T-helper 1 cell (primary cell): ENCODE measurements at places on chromosomes 3 and 15.
A peak's percentile ranks its signal among the peaks of the same experiment; 100 is the strongest.

DNA sequence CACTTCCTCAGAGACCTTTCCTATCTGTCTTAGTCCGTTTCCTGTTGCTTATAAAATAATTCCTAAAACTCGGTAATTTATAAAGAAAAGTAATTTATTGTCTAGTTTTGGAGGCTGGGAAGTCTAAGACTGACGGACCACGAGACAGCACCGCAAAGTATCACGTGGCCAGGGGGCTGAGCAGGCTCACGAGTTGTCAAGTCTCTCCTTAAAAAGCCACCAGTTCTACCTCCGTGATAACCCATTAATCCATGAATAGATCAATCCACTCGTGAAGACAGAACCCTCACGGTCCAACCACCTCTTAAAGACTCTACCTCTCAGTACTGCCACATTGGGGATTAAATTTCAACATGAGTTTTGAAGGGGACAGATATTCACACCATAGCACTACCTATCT lies 821 bp downstream of the LINS1 start:
- DNase-seq, result peak; percentile 48

DNA sequence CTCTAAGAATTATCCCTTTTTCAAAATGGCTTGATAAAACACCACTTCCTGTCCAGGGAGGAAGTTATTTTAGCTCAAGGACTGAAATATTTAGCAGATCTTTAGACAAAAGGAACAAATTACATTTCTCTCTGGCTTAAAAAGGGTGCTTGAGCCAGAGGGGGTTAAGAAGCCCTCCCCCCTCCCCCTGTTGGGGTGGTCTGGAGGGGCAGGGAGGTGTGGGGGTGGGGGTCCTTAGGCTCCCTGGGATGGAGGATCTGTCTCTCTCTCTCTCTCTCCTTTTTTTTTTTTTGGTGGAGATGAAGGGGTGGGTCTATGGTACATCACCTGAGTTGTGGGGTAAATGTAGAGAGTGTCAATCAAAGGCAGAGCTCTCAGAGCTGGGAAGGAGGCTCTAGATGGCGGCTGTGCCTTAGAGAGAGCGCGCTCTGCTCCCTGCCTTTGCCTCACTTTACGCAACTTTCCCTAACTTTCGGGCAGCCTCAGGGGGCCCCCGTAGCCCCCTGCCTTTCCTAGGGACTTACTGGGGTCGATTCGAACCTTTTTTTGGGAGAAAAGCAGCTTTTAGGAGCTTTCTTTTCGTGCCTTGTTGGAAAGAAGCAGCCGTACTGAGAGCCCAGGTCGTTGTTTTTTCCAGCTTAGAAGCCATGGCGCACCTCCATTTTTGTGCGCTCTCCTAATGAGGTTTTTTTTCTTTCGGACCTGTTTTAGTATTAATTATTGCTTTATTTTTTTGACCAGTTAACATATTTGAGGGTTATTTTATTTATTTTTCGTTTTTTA lies at the start of gene CHD2:
CHD2 (plus strand) TSS at position 377 of the 783 bp plus-strand sequence. CDS start 914 bp downstream, outside the sequence.
- DNase-seq, result peak; percentile 48

- DNase-seq, result no peak
These were observed 7.7 kb upstream of the SCN10A start for GRCh38 chr3:38823722-38824121.

GRCh38 chr15:28106294-28107110 lies 7.4 kb upstream of the OCA2 start:
- DNase-seq, result no peak

DNA sequence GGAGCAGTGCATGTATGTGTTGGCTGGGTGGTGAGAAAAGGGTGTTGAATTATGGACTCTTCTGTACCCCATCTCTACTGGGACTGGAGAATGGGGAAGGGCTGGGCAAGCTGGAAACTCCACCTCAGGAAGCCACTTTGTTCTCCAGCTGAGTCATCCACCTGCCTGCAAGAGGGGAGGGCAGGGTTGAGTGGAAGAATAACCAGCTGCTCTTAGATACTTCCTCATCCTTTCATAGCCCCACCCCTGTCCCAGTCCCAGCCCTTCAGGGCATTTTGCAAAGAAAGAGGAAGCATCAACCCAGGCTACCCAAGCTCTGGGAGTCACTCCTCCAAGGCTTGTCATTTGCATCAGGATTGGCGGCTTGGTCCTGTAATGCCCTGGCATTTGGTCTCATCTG lies 33.1 kb downstream of the RAB11A start:
- DNase-seq, result no peak

DNA sequence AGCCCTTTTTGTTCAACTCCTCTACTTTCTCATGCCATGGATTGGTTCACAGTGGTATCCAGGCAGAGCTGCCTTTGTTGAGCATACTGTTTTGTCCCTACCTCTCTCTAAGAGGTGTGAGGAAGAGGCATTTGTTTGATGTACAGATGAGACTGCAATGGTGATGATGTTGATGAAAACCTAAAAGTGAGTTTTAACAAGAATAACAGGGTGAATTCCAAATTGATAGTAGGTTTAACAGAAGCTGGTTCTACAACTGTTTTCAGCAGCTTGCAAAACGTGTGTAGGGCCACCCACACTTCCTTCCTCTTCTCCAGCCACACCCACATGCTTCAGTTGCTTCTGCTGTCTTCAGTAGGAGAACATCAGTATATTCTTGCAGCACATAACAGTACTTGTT lies 10.2 kb downstream of the SNRK start:
- DNase-seq, result peak; percentile 33

DNA sequence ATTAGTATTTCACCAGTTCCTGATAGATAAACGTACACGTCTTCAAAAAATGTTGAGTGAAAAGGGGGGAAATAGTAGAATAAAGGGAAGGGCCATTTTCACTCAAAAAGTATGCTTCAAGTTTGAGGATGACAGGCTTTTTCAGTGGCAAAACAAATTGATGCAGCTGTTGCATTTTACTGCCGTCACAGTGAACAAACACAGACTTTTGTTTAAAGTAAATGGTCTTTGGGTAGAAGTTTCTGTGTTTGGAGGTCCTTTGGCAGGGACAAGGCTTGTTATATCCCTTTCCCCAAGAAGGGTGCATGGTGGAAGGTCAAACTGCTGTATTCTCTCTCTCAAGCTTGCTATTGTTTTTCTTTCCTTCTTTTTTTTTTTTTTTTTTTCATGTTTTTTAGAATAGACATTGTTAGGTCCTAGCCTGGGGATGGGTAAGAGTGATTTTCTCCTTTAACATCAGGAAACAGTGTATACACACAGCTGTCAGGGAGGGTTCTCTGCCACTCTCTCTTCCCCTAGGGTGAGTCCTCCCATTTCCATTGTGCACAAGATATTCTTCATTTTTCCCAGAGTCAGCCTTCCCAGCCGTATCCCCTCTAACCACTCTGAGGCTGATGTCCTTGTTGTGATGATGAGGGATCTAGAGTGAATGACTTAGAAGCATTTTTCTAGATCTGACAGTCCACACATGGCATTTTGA lies 6.6 kb upstream of the SUCNR1 start:
- no peak for DNase-seq

- DNase-seq, result no peak
These were observed 139.6 kb downstream of the TMCO5A start for GRCh38 chr15:38074029-38074428.

- no peak for DNase-seq
These were observed 482.2 kb upstream of the PDZRN3 start for GRCh38 chr3:74106925-74107324.

DNA sequence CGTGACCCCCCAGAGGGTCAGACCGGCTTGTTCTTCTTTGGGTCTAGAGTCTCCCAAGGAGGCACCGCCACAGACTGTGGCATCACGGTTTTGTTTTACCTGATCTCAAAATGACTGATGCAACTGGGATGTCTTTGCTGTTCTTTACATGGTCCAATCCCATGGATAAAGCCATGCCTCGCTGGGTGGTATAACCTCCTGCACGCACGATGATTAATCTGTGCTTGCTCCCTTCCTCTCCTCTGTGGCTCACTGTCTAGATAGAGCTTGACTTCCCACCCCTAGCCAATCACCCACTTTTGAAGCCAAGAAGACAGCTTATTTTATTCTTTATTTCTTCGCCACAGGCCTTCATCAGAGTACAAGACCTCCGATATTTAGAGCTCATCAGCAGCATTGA lies 36.6 kb upstream of the RHO start:
- DNase-seq, result no peak

DNA sequence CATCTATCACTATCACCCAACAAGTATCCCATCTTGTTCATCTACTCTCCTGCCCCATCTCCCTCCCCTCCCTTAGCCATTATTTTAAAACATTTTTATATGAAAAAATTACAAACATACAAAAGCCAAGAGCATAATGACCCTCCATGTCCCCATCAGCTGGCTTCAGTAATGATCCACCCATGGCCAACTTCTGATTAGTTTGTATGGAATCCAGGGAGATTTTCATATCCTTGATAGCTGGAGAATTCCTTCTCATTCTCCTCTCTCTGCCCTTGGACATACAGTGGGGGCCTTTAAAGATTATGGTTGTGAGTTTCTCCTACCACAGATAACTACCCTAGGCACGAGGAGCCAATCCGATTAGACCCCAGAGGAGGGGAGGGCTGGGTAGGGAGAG lies 40.2 kb downstream of the IRAK2 start:
- no peak for DNase-seq

DNA sequence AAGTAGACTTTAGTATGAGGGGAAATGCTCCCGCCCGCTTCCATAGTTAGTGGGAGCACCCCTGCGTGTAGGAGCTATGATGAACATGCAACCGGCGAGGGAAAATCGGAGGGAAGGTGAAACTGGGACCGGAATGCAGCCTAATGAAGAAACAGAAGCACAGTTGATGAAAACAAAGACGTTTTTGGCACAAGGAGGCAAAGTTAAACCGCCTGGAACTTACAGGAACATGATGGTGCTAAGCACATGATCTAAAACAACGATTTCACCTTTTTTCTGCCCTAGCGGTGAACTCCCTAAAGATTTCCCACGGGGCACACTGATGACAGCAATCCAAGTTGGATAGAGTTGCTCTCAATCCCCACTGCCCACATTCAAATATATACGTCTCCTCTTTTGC lies 49.4 kb upstream of the SPATA12 start:
- no peak for DNase-seq

GRCh38 chr3:20047976-20048883 lies 8.0 kb downstream of the KAT2B start:
- no peak for DNase-seq

DNA sequence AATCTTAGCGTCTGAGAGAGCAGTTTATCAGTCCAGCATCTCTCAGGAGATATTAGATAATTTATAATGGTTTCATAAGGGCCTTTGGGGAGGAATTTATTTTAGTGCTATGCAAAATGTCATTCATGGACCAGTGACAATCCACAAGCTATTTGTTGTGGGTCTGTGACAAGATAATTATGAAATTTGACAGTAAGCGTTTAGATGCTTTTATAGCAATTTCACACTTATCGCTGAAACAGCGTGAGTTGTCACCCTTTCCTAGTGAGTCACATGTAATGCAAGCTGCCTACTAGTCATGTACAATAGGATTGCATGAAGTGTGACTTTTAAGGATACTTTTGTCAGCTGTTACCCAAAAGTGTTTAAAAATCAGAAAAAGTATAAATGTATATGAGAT lies 315.6 kb upstream of the THBS1 start:
- DNase-seq, result no peak

DNA sequence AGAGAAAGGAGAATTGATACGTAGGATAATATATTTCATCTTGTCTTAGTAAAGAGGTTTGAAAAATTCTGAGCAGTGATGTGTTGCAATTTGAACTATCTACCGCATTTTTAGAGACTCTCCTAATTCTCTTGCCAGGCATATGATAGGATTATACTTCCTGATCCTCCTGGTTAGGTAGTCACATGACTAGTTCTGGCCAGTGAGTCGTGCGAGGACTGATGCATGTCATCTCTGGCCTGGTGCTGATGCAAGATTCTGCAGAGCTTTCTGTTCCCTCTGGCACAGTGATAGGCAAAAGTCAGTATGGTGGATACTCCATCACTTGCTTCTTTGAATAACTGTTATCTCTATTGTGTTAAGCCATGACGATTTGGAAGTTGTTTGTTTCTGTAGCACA lies 277.6 kb upstream of the NAALADL2 start:
- no peak for DNase-seq

DNA sequence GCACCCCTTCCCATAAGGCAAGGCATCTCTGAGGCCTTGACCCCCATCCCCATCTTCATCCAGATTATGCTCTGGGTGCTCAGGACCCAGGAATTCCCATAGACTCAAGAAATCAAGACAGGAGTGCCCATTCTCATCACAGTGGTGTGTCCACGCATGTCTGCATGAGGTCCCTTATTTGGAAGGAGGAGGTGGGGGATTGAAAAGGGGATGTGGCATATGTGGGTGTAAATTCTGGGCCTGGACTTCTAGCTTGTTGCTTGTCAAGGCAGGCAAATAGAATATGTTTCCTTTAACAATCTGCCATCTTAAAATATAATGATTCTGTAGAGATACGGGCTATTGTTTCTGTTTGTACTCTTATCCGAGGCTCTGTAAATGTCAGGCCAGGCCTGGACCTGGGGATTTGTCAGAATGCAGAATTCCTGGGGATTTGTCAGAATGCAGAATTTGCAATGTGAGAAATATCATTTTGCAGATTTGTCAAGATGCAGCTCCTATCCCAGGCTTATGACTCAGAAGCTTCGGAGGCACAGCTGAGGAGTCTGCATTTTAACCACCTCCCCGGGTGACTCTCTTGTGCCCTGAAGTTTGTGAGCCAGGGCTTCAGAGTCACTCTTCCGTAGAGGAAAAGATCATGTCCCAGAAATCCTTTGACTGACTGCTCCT lies 157.8 kb downstream of the SV2B start:
- no peak for DNase-seq

DNA sequence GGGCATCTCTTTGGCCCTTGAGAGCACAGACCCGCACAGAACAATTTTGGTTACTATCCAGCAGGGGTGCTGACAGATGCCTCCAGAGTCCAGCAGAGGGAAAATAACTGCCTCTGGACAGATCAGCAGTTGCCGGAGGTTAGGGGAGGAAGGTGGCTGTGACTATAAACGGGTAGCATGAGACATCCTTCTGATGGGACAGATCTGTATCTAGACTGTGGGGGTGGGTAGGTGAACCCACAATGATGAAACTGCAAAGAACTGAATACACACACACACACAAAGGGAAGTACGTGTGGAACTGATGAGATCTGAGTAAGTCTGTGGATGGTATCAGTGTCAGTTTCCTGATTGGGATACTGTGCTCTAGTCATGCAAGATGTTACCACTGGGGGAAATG lies 21.2 kb downstream of the ADAMTS7 start:
- no peak for DNase-seq

DNA sequence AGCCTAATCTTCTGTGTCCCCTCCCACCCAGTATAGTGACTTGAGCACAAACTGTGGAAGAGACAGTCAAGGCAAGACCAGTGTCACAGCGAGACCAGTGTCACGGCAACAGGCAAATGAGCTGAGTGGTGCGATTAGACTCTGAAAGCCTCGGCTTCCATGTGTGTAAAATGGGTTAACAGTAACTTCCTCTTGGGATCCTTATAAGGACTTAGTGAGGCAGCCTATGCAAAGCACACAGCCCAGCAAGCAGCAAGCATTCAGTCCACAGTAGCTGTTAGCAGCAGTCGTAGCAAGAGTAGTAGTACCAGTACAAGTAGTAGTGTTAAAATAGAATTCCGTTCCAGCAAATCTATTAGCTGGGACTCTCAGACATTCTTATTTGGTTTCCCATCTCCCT lies 334.1 kb downstream of the GABRB3 start:
- no peak for DNase-seq

GRCh38 chr3:135503760-135504686 lies 461.5 kb upstream of the PPP2R3A start:
- peak; percentile 10 for DNase-seq

GRCh38 chr3:169117264-169117663 lies 546.2 kb downstream of the MECOM start:
- DNase-seq, result no peak

GRCh38 chr15:74610302-74610951 lies 5.2 kb upstream of the CLK3 start:
- no peak for DNase-seq
